ENCODE measurements at places on chromosomes 4 and X.

GRCh38 chr4:58553679-58554078, 1443.5 kb upstream of the IGFBP7 start:
- DNase-seq = no peak

DNA sequence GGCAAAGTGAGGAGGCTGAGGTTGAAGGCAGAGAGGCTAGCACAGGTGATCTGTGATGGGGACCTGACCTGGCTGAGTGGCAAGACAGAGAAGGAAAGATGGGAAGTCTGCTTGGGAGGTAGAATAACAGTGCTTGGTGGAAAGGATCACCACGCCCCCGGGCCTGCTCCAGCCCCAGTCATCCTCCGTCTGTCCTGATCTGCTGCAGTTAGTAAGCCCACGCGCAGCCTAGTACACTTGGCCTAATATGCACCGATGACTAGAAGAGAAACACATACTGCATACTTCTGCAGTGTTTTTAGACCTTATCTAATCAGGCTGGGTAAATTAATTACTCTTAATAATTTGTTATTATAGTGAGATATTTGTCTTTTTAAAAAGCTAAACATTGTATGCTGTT, 103.7 kb upstream of the KLF3 start:
- DNase-seq = no peak

DNA sequence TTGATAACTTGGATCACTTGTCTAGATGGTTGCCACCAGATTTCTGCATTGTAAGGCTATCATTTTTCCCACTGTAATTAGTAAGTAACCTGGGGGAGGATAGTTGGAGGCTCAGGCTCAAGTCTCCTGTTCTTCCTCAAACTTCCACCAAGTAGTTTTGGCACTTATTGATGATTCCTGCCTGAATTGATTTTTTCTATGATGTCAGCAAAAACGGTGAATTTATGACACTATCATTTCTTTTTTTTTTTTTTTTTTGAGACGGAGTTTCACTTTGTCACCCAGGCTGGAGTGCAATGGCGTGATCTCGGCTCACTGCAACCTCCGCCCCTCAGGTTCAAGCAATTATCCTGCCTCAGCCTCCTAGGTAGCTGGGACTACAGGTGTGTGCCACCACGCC, 12.4 kb downstream of the TMSB4X start:
- DNase-seq = no peak

DNA sequence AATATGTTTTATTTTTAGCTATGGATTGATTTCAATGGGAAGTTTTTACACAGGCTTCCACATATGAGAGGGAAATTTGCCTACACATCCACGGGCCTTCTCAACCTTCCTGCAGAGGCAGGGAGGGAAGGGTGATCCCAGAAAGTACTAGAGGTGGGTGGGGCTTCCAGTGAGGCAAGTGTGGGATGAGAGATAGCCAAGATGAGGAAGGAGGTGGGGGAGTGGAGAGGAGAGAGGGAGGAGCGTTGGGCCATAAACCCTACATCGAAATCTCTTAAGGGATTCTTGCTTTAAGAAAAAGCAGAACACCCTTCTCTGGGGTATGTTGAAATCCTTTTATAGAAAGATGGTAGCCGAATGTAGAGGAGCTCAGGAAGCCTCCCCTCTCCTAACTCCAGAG, 19.0 kb downstream of the NKX6-1 start:
- DNase-seq = no peak

- DNase-seq = no peak
Measured at GRCh38 chrX:136203951-136204350, 47.2 kb downstream of the MAP7D3 start.

GRCh38 chr4:10084651-10085358, 31.8 kb downstream of the WDR1 start:
- no peak for DNase-seq

DNA sequence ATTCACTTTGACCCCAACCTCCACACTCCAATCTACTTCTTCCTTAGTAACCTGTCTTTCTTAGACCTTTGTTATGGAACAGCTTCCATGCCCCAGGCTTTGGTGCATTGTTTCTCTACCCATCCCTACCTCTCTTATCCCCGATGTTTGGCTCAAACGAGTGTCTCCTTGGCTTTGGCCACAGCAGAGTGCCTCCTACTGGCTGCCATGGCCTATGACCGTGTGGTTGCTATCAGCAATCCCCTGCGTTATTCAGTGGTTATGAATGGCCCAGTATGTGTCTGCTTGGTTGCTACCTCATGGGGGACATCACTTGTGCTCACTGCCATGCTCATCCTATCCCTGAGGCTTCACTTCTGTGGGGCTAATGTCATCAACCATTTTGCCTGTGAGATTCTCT, 344 bp downstream of the OR13H1 start:
- DNase-seq = no peak

DNA sequence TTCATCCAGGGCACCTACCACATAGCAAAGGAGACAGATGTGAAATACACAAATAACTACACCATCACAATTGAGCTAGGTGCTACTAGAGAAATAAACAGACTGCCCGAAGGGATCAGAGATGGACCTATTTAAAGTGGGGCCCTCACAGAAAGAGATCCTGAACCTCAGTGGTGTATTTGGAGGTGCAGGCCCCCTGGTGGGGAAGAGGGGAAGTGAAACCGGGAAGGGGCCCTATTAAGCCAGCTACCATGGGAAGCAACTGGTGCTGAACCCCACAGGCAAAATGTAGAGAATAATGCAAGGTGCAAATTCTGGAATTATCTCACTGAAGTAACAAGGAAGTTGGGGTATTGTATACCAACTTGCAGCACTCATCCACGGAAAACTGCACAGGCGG, 78.6 kb upstream of the FAM9A start:
- no peak for DNase-seq

- DNase-seq = no peak
Measured at GRCh38 chr4:154732669-154733068, 11.1 kb upstream of the LRAT start.

- no peak for DNase-seq
Measured at GRCh38 chr4:72507167-72507566, 61.9 kb downstream of the ADAMTS3 start.
